Left lung (tissue), 14 donors: ENCODE measurements at places on chromosomes 2 and 18. TPM values are rescaled to one million over a fixed set of nuclear protein-coding genes. Genes with fewer than 3 reads are reported as not detected.

The SOX11 gene
- total RNA-seq, result 0.23 TPM

The NDUFAF7 gene
- total RNA-seq, result 17.4 TPM

The SLC40A1 gene
- total RNA-seq, result 153 TPM

The GKN1 gene
- not detected for total RNA-seq

The CRYBA2 gene
- total RNA-seq, result not detected

The SNTG2 gene
- total RNA-seq, result 3.2 TPM

The CCDC85A gene
- total RNA-seq, result 7.6 TPM

The MAP2 gene
- total RNA-seq, result 67.1 TPM

The CREB1 gene
- 62.3 TPM for total RNA-seq

The CHAC2 gene
- total RNA-seq, result 9.6 TPM

The DSG4 gene
- not detected for total RNA-seq

The IL1R1 gene
- 142 TPM for total RNA-seq

The NEU2 gene
- not detected for total RNA-seq

The ARHGEF33 gene
- 1.2 TPM for total RNA-seq

The NEB gene
- 1.9 TPM for total RNA-seq

The BBS5 gene
- total RNA-seq, result 6.2 TPM

The UGT1A10 gene
- not detected for total RNA-seq

The MC4R gene
- total RNA-seq, result 0.17 TPM

The COL4A3 gene
- total RNA-seq, result 12.9 TPM

The WNT10A gene
- 0.47 TPM for total RNA-seq

The UGT1A4 gene
- total RNA-seq, result not detected

The LRATD1 gene
- 3.3 TPM for total RNA-seq

The DNAJC5G gene
- not detected for total RNA-seq

The RFX8 gene
- 0.41 TPM for total RNA-seq

The GCG gene
- total RNA-seq, result not detected

The SERPINB5 gene
- total RNA-seq, result 0.34 TPM

The IL1F10 gene
- total RNA-seq, result not detected

The ELOA2 gene
- not detected for total RNA-seq

The RNU2-63P gene
- not detected for total RNA-seq

The SRD5A2 gene
- 0.99 TPM for total RNA-seq

The SP100 gene
- 134 TPM for total RNA-seq

The MOGAT1 gene
- total RNA-seq, result not detected

The SERPINB11 gene
- total RNA-seq, result not detected

The ALK gene
- 0.65 TPM for total RNA-seq

The MAPRE3 gene
- total RNA-seq, result 13.5 TPM

The SLC14A1 gene
- total RNA-seq, result 0.86 TPM
